Hepatic stellate cell (primary cell): ENCODE measurements at places on chromosomes 5 and 9.

DNA sequence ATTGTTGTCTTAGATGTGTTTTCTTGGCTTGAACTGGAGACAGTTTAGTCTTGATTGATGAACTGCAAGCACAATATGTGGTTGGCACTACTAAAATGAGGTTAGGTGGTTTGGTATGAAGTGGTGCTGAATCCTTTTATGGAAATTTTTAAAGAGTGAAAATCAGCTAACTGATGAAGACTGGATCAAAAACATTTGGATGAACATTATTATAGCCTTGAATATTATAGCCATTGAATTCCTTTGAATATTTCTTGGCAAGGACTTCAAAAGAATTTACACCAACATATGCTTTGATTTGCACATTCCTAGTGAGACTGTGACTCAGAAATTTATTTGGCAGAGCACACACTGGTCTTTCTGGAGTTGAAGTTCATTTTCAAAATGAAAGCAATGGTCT lies 318.3 kb downstream of the CHSY3 start:
- no peak for DNase-seq

DNA sequence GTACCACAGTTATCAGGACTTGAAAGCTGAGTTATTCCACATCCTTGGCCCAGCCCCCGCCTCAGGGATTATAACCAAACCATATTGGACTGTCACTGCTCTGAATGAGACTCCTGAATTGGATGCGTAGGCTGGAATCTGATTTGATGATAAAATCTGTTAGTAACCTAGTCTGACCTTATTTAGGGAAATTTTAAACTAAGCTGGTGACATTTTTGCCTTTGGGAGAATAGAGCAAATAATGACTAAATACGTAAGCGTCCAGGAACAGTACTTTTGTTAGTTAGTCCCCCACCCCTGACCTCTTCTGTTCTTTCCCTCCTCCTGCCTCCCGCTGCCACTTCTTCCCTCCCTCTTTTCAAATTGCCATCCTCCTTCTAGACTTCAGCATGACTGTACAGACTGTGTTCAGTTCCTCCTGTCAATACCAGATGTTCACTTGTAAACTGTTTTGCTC lies 92.6 kb downstream of the TLE4 start:
- peak; percentile 8 for DNase-seq

DNA sequence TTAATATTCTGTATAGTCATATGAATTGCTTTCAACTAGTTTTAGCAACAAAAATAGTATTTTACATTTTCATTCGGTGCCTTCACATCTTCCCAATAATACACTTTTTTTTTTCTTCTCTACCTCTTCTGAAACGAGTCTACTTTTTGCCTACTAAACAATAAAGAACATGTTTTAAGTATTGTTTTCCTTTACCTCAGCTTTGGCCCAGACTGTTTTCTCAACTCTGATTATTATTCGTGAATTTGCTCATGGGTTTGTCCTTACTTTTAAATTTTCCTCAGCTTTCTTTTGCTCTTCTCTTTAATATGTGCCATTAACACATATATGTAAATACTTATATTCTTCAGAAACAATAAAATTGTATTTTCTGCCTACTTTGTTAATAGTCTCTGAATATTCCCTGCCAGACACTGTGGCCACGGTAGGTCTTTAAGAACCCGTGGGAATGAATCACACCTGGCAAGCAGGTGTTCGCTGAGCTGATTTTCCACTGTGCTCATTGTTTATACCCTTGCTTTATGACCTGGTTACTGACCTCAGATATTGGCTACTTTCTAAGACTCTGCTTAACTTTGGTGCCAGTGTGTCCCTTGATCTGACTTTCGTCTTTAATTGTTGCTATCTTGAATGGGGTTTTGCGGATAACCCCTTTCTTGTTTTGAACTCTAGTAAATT lies 49.1 kb downstream of the FAM170A start:
- DNase-seq = no peak

DNA sequence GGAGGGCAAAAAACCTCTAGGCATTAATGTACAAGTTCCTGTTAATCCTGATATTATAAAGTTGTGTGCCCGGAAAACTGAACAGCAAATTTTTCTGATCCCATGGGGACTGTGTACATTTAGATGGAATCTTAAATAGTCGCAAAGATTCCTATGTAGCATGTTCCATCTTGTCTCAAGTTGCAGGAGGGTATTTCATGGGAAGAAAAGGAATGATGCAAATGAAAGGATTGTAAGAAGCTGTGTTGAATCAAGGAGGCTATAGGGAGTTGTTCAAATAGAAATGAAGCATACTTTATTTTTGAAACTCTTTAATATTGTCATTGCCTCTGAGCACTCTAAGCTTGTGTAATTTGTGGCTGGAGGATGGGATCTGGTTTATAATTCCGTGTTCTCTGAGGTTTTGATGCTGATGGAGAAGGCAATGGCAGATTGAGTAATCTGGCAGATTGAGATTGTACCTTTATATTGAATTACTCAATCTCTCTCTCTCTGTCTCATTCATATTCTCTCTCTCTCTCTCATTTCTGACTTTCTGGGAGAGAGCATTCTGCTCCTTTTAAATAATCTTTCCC lies 288.5 kb downstream of the OSTF1 start:
- no peak for DNase-seq

DNA sequence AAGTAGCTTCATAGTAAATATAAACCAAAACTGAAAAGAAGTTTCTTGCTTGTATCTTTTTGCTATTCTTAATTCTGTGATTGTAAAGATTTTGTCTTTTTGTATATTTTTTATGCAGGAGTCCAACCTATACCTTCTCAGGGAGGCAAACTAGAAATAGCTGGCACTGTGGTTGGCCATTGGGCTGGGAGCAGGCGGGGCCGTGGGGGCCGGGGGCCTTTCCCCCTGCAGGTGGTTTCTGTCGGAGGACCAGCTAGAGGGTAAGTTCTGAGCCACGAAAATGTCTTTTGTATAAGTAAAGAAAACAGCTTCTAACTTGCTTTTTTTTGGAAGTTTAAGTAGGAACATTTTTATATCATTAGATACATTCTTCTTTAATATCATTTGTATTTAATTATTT lies 15.4 kb upstream of the PHF2 start:
- DNase-seq = no peak

DNA sequence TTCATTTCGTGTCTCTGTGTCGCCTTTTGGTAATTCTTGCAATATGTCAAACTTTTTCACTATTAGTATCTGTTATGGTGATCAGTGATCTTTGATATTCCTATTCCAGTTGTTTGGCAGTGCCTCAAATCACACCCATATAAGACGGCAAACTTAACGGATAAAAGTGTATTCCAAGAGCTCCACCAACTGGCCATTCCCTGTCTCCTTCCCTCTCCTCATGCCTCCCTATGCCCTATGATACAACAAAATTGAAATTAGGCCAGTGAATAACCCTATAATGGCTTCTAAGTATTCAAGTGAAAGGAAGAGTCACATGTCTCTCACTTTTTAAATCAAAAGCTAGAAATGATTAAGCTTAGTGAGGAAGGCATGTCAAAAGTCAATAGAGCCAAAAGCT lies 74.8 kb downstream of the CDK5RAP2 start:
- DNase-seq = no peak
